ENCODE measurements at places on chromosomes 5 and 9.
A peak's percentile ranks its signal among the peaks of the same experiment; 100 is the strongest.

DNA sequence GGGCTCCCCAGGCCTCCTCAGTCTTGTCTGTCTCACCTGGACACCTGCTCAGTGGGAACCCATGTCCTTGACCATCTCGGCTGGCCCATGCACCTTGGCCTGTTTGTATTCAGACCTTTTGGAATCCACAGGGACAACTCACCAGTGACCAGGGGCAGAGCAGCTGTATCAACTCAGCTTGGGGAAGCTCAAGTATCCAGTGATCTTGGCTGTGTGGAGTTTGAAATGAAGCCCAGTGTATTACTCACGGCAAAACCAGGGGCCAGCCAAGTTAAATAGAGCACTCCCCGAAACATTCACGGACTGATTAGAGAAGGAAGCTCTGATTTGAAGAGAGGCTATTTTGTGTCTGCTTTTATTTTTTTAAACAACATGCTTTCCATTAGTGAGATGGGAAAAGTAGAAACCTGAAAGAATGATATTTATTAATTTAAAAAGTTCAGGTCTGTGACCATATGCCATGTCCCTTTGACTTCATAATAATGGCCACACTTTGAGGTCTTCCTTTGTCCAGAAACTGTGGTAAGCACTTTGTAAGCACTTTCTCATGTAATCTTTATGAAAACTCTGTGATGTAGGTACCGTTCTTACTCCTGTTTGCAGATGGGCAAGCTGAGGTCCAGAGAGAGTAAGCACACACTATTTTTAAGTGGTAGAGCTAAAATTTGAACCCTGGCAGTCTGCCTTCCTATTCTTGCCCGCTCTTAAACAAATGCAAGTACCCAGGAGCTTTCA, 656.5 kb downstream of the BNC2 start:
- H3K27ac ChIP-seq, result no peak overlapping the region
- no peak overlapping the region for H3K4me3 ChIP-seq
- H3K4me1 ChIP-seq, result no peaks in the 10 kb centered on the region
- no peak for DNase-seq
- H3K27me3 ChIP-seq, result no peaks in the 10 kb centered on the region

DNA sequence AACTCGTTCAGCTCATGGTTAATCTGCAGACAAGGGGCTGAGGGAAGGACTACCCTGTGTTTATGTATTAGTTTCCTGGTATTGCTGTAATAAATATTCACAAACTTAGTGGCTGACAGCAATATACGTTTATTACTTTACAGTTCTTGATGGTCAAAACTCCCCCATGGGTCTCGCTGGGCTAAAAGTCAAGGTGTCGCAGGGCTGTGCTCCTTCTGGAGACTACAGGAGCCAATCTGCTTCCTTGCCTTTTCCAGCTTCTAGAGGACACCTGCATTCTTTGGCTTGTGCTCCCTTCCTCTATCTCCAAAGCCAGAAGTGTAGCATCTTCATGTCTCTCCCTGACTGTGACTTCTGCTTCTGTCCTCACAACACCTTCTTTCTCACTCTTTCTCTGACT, 653.8 kb upstream of the RIOK2 start:
- no peaks in the 10 kb centered on the region for H3K36me3 ChIP-seq
- no peak for DNase-seq
- H3K4me1 ChIP-seq, result peaks cover 4% of the 10 kb centered on the region
- no peak overlapping the region for H3K4me3 ChIP-seq
- no peaks in the 10 kb centered on the region for H3K27me3 ChIP-seq
- H3K27ac ChIP-seq, result no peak overlapping the region

DNA sequence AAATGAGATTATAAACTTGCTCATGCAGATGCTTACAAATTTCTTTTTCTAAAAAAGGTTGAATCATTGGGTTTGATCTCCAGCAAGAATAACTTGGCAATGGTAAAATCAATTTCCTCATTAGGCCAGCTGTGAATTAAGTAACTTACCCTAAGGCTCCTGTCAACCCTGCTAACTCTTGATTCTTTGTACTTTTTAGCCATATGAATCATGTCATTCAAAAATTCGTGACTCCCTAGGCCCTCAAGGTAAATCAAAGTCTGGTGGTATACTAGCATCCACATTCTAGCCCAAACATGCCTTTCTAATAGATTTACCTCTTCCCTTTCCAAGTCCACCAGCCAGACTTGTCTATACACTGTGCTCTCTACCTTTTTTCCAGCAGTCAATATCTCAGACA, 420.8 kb upstream of the BRINP1 start:
- no peak for DNase-seq
- H3K27me3 ChIP-seq, result no peaks in the 10 kb centered on the region
- H3K4me3 ChIP-seq, result no peak overlapping the region

DNA sequence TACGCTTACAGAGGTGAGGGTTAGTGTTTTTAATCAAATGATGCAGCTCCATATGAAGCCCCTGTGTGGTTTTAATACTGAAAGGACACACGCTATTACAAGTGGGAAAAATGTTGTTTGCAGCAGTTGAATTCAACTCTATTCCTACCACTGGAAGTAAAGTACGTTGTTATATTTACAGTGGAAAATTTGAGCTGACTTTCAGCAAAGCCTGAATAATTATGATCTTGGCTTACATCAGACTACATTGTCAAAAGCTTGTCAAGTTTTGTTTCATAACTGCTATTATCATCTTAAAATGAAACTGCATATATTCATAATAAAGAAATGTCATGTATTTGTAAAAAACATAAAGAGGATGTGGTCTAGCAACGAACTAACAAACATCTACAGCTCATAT, 818.5 kb downstream of the SEMA5A start:
- no peak overlapping the region for H3K27ac ChIP-seq
- no peaks in the 10 kb centered on the region for H3K27me3 ChIP-seq
- no peak overlapping the region for H3K4me3 ChIP-seq
- no peaks in the 10 kb centered on the region for H3K4me1 ChIP-seq
- DNase-seq, result no peak
- H3K36me3 ChIP-seq, result no peaks in the 10 kb centered on the region

GRCh38 chr9:33044162-33044673, 19.1 kb downstream of the DNAJA1 start:
- peak overlapping the region; percentile 77 for H3K27ac ChIP-seq

- DNase-seq, result no peak
- H3K27ac ChIP-seq, result no peak overlapping the region
- peaks cover 20% of the 10 kb centered on the region for H3K27me3 ChIP-seq
- H3K4me3 ChIP-seq, result no peak overlapping the region
- H3K4me1 ChIP-seq, result no peaks in the 10 kb centered on the region
These were observed 30.9 kb upstream of the CEP72 start for GRCh38 chr5:581266-581665.

GRCh38 chr5:37717613-37718431, 122.0 kb downstream of the GDNF start:
- no peak for DNase-seq
- H3K4me1 ChIP-seq, result peaks cover 20% of the 10 kb centered on the region
- H3K27me3 ChIP-seq, result no peaks in the 10 kb centered on the region
- no peak overlapping the region for H3K4me3 ChIP-seq

- no peaks in the 10 kb centered on the region for H3K4me1 ChIP-seq
- H3K4me3 ChIP-seq, result no peak overlapping the region
- H3K27ac ChIP-seq, result no peak overlapping the region
- DNase-seq, result no peak
- H3K36me3 ChIP-seq, result no peaks in the 10 kb centered on the region
These were observed 816.2 kb upstream of the GRAMD2B start for GRCh38 chr5:125607018-125607417.

GRCh38 chr9:129637673-129638439, 4.1 kb downstream of the ASB6 start:
- H3K27me3 ChIP-seq, result no peaks in the 10 kb centered on the region
- H3K36me3 ChIP-seq, result peaks cover 26% of the 10 kb centered on the region
- H3K4me1 ChIP-seq, result peaks cover 9% of the 10 kb centered on the region

DNA sequence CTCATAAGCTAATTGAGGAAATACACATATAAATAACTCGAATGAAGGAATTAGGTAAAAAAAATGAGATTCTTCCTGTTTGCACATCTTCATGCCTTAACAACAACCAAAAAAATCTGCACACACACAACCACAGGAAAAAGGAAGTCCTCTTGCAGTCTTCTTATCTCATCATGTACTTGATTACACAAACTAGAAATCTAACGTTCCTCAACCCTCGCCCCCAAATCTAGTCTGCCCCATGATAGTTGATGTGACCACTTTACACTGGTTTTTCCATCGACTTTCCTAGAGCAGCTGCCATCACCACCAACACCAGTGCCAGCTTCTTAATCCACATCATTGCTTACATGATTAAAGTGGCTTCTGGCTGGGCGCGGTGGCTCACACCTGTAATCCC, 31.2 kb upstream of the RNU6ATAC start:
- H3K4me1 ChIP-seq, result peaks cover 21% of the 10 kb centered on the region
- H3K27ac ChIP-seq, result peak overlapping the region; percentile 53
- no peak for DNase-seq

GRCh38 chr5:150301170-150301505, 1.6 kb downstream of the ARSI start:
- peaks cover 3% of the 10 kb centered on the region for H3K4me1 ChIP-seq
- no peak overlapping the region for H3K4me3 ChIP-seq
- no peaks in the 10 kb centered on the region for H3K36me3 ChIP-seq
- no peak for DNase-seq
- no peak overlapping the region for H3K27ac ChIP-seq
- peaks cover 38% of the 10 kb centered on the region for H3K27me3 ChIP-seq

GRCh38 chr9:93303258-93303771, 119.4 kb downstream of the WNK2 start:
- H3K4me1 ChIP-seq, result peaks cover 3% of the 10 kb centered on the region
- DNase-seq, result no peak
- no peaks in the 10 kb centered on the region for H3K36me3 ChIP-seq
- no peaks in the 10 kb centered on the region for H3K27me3 ChIP-seq
- H3K4me3 ChIP-seq, result no peak overlapping the region

DNA sequence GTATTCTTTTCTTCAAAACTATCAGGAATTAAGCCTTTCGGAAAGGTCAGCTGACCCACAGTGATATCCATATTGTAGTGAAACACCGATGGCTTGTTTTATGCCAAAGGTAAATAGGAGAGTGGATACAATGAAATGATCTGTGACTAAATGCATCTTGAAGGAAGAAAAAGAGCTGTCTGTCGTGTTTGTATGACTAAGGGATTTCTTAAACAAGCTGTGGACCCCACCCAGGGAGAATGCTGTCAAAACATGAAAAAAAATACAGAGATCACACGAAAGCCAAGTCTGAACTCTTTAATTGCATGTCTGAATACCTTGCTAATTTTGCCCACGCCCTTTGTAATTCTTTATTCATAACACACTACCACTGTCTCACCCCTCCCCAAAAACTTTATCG, 286.4 kb upstream of the WWC1 start:
- no peak for DNase-seq
- no peak overlapping the region for H3K27ac ChIP-seq
- H3K4me3 ChIP-seq, result no peak overlapping the region
- no peaks in the 10 kb centered on the region for H3K36me3 ChIP-seq

GRCh38 chr5:73282383-73282782, 109.4 kb downstream of the TMEM174 start:
- no peaks in the 10 kb centered on the region for H3K4me1 ChIP-seq
- no peaks in the 10 kb centered on the region for H3K36me3 ChIP-seq
- H3K4me3 ChIP-seq, result no peak overlapping the region
- DNase-seq, result no peak

GRCh38 chr5:97903742-97904141, 720.7 kb upstream of the RIOK2 start:
- no peaks in the 10 kb centered on the region for H3K36me3 ChIP-seq
- H3K4me3 ChIP-seq, result no peak overlapping the region
- no peak for DNase-seq
- no peaks in the 10 kb centered on the region for H3K4me1 ChIP-seq
- no peak overlapping the region for H3K27ac ChIP-seq

DNA sequence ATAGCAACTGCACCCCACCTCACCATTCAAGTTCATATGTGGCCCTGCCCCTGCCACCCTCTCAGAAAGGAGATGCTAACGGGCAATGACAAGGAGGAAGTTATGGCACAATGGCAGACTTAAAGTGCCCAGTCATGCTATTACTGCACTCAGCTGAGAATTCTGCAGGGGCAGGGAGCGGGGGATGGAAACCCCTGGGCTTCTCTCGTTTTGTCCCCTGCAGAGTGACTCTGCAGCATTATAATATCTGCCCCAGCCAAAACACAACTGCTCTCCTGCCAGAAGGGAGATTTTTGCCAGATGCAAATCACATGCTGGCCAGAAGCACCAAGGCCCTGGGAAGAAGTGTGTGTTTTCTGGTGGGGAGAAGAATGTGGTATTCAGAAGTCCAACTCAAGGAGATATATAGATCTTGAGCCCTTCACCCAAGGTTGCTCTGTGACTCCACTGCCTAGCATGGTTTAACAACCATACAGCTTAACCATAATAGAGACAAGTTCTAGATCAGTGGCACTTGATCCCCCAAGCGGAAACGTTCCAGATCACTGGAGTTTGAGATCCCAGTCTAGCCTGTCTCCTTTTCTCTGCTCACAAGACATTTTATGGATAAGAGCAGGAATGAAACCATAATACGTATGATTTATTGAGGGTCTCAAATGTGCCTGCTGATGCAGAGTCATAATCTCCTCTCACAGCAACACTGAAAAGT, 207.0 kb upstream of the MAP3K1 start:
- no peak for DNase-seq
- H3K36me3 ChIP-seq, result peaks cover 20% of the 10 kb centered on the region
- no peak overlapping the region for H3K4me3 ChIP-seq
- peaks cover 69% of the 10 kb centered on the region for H3K4me1 ChIP-seq
- no peaks in the 10 kb centered on the region for H3K27me3 ChIP-seq

GRCh38 chr5:160787240-160787639, 64.8 kb downstream of the ATP10B start:
- no peak for DNase-seq
- no peaks in the 10 kb centered on the region for H3K36me3 ChIP-seq
- H3K27me3 ChIP-seq, result peaks cover 5% of the 10 kb centered on the region
- peaks cover 2% of the 10 kb centered on the region for H3K4me1 ChIP-seq

DNA sequence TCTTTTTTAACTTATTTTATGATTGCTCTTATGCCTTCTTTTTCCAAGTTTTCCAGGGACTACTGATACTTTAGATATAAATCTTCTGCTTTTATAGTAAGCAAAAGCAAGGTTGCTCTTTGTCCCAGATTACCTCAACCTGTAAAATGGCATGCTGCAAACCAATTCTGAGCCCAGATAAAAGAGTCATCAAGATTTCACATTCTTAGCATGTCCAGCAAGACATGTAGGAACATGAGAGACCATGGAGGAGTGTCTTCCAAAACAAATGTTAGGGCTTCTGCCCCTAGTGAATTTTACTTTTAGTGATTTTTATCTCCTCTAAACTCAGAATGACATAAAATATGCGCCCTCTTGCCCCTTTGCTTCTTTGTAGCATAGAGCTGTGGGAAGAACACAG, 7.0 kb upstream of the CDC20B start:
- no peaks in the 10 kb centered on the region for H3K36me3 ChIP-seq
- no peak overlapping the region for H3K27ac ChIP-seq
- H3K4me1 ChIP-seq, result peaks cover 18% of the 10 kb centered on the region
- H3K4me3 ChIP-seq, result no peak overlapping the region
- no peak for DNase-seq

All from T-helper 2 cell treated with Interferon-gamma antibody and Interleukin-4, amounts not matched to agents 5 μg/mL and 100 μg/mL, for 36 hours (primary cell).